Hematopoietic multipotent progenitor cell (in vitro differentiated cells): ENCODE measurements at places on chromosomes 6 and 20.

- DNase-seq = no peak
Measured at GRCh38 chr6:156662025-156662445, 115.1 kb upstream of the ARID1B start.

DNA sequence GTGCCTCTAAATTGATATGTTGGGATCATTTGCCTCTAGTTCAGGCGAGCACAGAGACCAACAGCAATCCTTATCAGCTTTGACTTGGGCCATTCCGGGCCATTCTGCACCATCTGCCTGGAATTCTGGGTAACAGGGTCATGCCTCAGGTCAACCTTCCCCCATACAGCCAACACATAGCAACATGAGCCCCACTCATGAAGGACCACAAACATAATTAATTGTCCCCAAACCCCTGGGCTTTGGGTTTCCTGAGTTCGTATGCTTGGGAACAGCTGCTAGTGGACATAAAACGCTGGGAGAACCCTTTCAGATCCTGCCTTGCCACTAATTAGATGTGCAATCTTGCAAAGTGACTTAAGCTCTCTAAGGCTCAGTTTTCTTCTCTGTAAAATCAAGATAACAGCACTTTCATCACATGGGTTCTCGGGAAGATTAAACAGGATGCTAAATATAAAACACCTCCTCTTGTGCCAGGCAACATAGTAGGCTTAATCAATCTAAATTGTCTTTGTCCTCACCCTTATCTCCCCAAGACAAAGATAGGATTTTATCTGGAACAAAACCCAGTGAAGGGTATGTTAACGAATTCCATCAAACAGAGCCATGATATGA lies 426.5 kb downstream of the CD83 start:
- DNase-seq = no peak

DNA sequence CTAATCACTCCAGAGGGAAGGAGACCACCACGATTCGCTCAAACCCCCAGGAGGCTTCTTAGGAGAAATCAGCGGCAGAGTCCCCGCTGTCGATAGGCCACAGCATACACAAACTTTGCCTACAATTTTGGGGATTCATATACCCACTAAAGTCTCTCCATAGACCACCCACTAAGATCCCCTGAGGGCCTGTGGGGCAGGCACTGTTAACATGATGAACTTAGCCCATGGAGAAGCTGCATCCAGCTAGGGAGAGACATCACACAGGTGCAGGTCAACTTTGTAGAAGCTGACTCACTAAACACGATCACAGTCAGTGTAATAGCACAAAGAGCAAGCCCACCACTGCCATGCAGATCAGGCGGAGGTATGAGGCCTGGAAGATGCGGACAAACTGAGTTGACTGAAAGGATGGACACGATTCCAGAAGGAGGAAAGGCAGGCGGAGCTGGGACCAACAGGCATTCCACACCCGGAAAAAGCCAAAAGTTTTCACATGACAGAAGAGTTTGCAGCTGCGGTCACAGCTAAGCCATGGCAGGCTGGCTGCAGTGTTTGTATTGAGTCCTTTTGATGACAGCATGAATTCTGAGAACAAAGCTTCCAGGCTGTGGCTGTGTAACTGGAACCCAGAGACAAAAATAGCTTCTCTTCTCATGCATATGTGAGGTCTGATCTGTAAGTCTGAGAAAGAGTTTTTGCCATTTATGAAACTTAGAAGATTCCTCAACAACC lies 75.7 kb upstream of the QKI start:
- no peak for DNase-seq

DNA sequence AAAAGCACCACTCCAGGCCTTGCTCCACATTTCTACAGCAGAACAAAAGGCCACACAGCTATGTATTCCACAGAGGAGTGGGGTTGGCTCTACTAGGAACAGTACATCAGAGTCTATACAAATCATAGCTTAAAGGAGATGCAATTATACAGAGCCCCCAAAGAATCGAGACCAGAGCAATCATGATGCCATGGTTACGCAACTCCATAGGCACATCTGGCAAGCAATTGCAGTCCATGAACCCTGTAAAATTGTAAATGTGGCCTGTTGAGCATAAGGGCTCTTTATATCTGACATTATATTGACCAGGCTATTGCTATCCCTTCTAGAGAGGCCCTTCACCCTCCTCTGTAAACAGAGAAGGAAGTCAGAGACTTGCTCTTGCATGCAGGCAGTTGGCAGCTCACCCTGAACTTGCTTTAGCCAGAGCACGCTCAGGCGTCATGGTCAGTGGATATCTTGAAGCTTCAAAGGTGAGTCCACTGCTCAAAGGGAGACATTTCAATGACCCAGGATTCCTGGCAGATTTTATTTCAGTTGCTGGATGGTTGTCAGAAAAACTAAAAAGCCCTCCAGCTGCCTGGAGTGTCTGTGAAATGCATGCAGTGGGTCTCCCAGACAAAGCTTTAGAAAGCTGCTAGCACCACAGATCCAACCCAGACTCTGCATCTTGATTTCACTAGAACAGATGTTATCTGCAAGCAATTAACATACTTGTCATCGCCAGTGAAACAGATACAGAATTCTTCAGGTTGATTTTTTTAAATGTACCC lies 357.2 kb downstream of the CENPW start:
- no peak for DNase-seq

- DNase-seq = no peak
Measured at GRCh38 chr6:4459996-4460395, 316.2 kb upstream of the CDYL start.

GRCh38 chr6:31083742-31084354 lies 28.5 kb downstream of the C6orf15 start:
- no peak for DNase-seq

GRCh38 chr6:6470123-6470522 lies 118.4 kb upstream of the LY86 start:
- no peak for DNase-seq

- DNase-seq = no peak
Measured at GRCh38 chr6:113649276-113649675, 207.9 kb upstream of the MARCKS start.

DNA sequence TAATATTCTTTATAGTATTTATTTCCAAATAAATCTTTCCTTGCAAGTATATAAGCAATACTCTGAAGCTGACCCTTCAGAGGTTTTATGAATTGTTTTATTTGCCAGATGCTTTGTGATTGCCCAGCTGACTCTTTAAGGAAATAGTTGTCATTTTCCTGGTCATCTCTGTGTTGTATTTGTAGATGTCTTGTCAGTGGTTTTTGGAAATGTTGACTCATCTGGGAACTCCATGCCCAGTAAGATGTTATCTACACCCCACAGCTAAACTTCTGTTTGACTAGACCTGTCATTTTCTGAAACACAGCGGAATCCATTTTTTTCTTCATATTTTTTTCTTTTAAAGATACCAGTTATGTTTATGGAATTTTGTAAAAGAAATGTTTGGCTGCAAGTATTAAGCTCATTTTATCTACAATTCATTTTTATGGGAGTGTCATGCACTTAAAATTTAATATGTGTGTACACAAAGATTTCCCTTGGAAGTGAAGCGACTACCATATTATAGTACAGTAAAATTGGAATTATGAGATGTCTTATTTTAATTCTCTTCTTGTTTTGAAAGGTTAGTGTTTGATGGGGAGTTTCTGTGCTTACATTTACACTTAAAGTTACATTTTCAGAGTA lies 491.0 kb downstream of the NKAIN2 start:
- no peak for DNase-seq

GRCh38 chr6:154496186-154496585 lies 14.3 kb downstream of the CNKSR3 start:
- DNase-seq = no peak

- DNase-seq = no peak
Measured at GRCh38 chr6:52360601-52361413, 1.1 kb upstream of the PAQR8 start.

DNA sequence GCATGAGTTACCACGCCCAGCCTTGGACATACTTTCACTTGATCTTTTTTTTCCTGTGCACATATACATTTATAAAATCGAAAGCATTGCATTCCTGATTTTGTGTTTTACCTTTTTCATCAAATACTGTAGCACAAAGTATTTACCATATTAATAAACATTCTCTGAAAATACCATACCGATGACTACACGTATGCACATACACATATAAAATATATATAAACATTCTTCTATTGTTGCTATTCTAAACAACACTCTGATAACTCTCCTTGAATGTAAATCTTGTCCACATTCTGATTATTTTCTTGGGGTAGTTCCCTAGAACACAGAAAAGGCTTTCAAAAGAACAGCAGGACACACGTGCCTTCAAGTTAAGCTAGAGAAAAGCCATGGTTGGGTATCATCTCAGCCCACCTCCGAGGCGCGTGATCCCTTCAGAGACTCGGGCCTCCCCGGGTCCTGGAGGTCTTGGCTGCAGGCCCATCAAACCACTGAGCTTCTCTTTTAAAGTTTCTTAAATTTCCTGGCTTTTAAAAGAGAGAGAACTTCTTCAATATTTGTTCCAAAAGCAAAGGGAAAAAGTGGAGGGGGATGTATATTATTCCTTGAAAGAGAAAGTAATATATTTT lies 198.1 kb downstream of the MYLK4 start:
- DNase-seq = no peak

DNA sequence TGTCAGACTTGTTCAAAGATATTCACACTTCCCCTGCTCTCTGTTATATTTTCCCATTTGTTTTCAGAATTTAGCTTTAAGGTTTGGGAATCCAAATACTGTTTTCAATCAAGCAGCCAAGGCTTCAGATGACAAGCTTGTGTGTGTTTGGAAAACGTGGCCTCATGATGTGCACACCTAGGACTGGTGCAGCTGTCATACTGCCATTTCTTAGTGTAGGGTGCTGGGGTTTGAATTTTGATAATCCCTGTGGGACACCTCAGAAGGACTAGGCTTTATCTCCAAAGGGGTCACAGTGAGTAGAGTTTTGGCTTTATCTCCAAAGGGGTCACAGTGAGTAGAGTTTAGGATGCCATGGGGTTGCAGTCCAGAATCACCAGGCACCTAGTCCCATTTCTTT lies 65.3 kb upstream of the JAG1 start:
- no peak for DNase-seq

GRCh38 chr20:44247586-44248409 lies 690 bp downstream of the GDAP1L1 start:
- peak; percentile 82 for DNase-seq

DNA sequence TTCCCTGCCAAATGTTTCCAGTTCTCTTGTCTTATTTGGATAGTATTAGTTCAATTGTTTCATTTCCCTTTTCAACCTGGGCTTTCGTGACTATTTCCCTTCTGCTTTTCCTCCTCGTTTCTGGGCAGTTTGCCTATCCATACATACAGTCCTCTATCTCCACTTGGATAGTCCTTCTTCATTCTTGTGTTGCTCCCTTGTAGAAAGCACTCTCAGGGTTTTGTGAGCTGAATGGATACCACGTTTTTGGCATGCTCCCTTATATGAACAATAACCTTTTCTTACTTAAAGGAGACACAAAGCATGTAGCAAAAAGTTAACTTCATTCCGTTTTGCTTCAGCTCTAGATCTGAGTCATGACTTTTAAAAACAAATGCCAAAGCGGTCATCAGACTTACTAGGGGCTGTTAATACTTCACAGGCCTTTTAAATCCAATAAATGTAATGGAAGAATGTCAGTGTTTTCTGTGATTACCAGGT lies 16.6 kb downstream of the CRYBG1 start:
- DNase-seq = no peak

DNA sequence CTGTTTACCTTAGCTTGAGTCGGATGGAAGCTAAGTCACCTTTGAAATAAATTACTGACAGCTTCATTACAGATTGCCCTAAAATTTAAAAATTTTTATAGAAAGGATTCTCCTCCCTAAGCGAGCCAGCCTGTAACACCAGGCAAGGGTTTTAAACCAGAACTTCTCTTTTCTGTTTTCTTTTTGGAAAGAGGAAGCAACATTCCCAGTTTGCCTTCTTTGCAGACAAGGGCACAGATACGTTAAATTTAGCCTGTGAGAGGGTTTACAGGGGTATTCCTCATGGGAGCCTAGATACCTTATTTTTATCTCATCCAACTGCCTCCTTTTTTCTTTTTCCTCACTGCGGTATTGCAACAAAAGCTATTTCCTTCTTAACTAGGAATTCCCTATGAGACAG lies 45.0 kb downstream of the GNAS start:
- DNase-seq = no peak

DNA sequence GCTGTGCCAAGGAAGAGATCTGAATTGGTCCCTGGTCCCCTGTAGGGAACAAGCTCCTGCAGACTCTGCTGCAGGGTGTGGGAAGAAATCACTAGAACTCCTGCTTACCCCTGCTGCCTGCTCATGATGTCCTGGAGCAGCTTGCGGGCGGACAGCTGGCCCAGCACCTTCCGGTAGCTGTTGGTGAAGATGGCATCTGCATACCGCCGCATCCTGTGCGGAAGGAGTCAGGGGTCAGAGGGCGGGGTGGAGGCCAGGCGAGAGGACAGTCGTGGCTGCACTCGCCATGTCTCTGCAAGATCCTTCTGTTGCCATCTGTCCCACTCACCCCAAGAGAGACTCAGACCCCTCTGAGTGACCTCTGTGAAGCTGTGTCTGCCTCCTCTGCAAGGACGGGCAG lies 5.3 kb downstream of the GHRH start:
- DNase-seq = no peak

DNA sequence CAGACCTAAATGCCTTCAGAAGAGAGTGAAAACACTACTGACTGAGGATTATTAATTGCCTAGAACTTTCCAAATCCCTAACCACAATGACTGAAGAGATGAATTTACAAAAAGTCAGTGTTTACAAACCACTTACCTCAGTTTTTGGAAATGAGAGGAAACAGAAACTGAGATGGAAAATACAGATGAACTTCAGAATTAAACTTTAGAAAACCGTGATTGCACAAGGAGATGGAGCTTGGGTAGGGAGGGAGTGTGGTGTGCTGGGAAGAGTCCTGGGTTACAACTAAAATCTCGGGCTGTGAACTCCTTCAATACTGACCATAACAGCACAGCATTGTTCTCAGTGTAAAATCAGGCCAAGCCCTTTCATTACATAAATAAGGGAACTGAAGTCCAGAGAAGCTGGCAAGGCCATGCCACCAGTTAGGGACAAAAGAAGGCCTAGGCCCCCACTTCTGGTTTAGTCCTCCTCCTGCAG lies 4.0 kb downstream of the ELMO2 start:
- DNase-seq = no peak

DNA sequence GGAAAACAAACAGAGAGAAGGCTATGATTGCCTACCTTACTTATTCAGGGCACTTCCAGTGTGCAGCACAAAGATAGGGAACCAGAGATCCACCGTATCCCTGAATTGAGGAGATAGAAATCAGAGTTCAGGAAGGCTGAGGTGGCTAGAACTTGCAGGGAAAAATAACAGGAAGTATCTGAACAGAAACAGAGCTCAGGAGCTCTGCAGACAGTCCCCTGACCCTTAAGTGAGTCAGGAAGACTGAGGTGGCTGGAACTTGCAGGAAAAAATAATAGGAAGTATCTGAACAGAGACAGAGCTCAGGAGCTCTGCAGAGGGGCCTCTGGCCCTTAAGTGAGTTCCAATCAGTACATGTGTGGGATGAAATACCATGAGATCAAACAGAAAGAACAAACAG lies 65.4 kb downstream of the RPRD1B start:
- DNase-seq = no peak

- DNase-seq = no peak
Measured at GRCh38 chr6:130520221-130520620, 154.4 kb downstream of the TMEM200A start.

GRCh38 chr6:23325065-23325464 lies 755.7 kb downstream of the HDGFL1 start:
- no peak for DNase-seq
